ENCODE measurements at places on chromosomes 1 and 21.

DNA sequence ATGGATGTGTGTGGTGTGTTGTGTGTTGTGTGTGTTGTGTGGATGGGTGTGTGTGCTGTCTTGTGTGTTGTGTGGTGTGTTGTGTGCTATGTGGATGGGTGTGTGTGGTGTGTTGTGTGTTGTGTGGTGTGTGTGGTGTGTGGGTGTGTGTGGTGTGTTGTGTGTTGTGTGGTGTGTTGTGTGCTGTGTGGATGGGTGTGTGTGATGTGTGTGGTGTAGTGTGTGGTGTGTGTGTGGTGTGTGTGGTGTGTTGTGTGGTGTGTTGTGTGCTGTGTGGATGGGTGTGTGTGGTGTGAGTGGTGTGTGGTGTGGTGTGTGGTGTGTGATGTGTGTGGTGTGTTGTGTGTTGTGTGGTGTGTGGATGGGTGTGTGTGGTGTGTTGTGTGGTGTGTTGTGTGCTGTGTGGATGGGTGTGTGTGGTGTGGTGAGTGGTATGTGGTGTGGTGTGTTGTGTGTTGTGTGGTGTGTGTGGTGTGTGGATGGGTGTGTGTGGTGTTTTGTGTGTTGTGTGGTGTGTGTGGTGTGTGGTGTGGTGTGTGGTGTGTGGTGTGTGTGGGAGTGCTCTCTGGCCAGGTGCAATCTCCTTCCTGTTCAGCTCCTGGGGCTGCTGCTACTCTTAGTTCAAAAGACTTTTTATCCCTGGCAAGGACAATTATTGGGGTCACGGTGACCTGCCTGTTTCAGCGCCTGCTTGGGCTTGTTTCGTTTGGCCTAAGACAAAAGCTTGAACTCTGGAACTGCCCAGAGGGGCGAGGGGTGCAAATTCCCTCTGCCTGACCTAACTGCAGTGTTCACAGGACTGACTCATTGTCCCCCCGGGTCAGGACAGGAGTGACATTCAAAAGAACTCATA lies 101.1 kb downstream of the UBIAD1 start:
- DNase-seq: no peak

- no peak for DNase-seq
These were observed 18.8 kb downstream of the LRRC52 start for GRCh38 chr1:165562571-165562970.

DNA sequence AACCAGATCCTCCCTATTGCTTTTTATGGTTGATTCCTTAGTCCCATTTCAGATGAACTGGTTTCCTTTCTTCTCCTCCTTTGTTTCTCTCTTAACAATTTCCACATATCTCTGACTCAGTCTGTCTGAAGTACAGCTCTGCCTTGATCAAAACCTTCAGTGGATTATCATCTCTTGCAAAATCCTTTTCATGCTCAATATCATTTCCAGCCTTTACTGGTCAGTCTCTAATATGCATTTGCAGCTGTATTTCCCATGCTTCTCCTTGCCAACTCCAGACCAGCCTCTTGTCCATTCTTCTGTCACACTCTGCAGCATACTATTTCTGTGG lies 72.2 kb downstream of the SNX7 start:
- no peak for DNase-seq

- peak; percentile 62 for DNase-seq
These were observed at the start of gene SLC45A3 for GRCh38 chr1:205680073-205680851. SLC45A3 (minus strand) TSS chr1:205680509; CDS start chr1:205664656, 15,853 bp downstream.

DNA sequence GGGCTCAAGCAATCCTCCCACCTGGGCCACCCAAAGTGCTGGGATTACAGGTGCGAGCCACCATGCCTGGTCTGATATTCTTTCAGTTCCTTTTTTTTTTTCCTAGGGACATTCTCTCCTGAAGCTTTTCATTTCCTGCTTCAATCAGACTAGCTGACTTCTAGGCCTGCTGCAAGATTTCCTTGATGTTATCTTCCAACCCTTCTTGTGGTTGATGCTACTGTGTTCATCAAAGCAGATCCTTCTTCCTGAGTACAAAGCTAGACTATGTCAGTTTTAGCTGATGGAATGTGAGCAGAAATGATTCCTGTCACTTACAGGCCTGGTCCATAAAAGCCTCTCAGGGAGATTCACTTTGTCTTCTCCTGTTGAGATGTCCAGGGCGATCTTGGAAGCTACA lies 146.4 kb downstream of the CDC7 start:
- no peak for DNase-seq

- DNase-seq: no peak
These were observed 114.5 kb upstream of the TMPRSS15 start for GRCh38 chr21:18518054-18518481.

DNA sequence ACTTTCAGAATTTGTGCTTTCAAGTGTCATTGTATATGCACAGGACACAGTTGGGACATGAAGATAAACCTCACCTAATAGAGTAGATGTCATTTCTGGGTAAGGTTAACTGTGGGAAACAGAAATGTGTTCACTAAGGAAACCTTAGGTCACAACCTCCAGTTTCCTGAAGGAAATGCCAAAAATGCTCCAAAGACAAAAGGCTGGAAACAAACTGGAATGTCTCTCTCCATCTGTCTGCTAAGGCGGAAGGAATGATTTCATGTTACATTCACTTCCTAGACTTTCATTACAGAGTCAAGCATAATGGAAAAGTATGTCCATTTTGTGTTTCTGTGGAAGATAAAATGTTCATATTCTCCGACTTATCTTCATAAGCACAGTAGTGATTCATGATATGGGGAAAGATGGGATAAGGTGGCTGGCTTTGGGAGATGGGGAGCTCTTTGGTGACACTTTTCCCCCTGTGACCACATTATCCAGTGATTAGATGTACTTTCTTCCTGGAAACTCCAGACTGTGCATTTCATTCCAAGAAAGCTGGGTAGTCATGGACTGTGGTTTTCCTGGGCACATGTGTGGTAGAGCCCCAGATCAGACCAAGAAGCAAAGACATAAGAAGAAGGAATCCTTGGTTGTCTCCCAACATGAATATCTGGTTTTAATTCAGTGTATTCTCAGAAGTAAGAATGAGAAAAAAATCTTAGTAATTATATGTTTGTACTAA lies 5.7 kb downstream of the S1PR1 start:
- no peak for DNase-seq

GRCh38 chr1:65189576-65190115 lies 41.6 kb downstream of the AK4 start:
- DNase-seq: no peak

DNA sequence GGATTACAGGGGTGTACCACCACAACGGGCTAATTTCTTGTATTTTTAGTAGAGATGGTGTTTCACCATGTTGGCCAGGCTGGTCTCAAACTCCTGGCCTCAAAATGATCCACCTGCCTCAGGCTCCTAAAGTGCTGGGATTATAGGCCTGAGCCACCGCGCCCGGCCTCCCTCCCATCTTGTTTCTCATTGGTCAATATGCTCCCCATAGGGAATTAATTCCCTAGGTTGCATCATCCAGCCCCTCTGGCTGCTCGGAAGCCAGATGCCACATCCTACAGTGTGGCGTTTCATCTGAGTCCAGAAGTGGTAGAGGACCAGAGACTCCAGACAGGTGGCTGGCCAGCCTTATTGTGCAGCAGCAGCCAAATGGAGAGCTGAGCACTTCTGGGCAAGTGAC lies 11.5 kb upstream of the VASH2 start:
- DNase-seq: no peak

- DNase-seq: peak; percentile 20
These were observed 503 bp upstream of the PIGM start for GRCh38 chr1:160032165-160032820.

DNA sequence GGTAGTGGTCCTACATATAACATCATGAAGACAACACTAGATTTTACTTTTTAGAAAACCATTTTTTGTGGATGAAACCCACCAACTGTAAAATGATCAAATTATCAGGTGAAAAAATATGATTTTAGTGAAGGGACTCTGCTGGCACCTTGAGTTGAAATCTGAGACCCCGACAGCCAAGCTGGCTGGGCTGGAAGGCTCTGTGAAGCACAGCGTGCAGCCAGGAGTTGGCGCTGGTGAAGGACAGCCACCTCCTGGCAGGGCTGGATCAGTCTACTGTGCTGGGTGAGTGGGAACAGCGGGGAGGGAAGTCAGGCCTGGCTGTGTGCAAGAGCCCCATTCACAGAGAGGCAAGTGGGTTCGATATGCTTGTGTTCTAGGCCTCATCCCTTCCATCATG lies 47.9 kb downstream of the DDAH1 start:
- no peak for DNase-seq

GRCh38 chr1:33338440-33339211 lies 17.7 kb upstream of the A3GALT2 start:
- no peak for DNase-seq

DNA sequence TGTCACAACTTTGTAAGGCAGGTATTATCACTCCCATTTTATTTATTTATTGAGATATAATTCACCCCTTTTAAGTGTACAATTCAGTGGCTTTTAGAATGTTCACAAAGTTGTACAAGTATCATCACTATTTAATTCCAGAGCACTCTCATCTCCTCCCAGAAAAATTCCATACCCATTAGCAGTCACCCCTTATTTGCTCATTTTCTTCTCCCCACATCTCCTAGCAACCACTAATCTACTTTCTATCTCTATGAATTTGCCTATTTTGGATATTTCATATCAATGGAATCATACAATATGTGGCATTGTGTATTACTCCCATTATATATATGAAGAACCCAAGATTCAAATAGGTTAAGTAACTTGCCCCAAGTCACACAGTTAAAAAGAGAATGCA lies 7.0 kb downstream of the DSTYK start:
- no peak for DNase-seq

DNA sequence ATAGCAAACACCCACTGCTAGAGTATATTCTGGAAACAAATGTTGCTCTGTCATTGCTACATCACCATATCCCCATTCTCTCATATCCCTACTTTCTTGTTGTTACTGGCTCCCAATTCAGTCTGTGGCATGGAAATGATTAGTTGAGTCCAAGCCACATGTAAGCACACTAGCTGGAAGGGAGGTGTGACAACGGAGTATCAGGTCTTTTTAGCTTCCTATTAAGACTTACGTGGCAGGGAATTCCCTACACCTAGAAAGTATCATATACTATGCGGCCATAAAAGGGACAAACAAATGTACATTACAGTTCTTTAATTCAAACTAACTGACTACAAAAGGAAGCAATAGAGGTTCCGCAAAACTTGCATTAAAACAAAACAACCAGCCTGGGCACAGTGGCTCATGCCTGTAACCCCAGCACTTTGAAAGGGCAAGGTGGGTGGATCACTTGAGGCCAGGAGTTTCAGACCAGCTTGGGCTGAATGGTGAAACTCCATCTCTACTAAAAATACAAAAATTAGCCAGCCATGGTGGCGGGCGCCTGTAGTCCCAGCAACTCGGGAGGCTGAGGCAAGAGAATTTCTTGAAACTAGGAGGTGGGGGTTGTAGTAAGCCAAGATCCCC lies 48.6 kb downstream of the INTS7 start:
- DNase-seq: no peak

DNA sequence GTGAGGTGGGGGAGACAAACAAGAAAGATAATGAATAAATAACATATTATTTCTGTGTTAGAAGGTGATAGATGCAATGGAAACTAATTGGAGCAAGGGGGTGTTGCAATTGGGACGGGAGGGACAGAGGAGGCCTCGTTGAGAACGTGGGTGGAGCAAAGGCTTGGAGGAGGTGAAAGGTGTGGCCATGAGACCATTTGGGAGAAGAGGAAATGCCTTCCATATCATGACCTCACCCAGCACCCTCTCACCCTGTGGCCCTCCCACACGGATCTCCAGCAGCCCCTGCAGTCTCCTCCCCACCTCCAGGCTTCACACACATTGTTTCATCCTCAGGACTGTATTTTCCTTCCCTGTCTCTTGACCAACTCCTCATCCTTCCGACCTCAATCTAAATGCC lies 85.3 kb upstream of the ARHGAP29 start:
- no peak for DNase-seq

DNA sequence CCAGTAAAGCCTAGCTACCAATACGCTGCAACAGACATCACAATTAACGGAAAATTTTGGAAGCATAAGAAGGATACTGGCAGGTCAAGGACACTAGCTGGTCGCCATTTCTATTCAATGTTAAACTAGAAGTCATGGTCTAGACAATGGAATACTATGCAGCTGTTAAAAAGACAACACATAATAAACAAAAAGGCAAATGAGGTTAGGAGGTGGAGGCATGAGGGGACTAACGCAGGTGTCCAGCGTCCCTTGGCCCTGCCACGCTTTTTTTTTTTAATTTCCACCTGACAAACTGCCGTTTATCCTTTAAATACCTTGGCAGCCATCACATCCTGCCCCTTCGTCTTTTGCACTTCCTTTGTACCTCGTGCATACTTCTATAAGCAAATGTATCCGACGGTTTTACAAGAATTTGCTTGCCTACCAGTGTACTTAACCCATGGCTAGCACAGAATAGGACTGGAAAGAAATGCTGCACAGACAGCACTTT lies 698 bp upstream of the SLC22A15 start:
- no peak for DNase-seq

DNA sequence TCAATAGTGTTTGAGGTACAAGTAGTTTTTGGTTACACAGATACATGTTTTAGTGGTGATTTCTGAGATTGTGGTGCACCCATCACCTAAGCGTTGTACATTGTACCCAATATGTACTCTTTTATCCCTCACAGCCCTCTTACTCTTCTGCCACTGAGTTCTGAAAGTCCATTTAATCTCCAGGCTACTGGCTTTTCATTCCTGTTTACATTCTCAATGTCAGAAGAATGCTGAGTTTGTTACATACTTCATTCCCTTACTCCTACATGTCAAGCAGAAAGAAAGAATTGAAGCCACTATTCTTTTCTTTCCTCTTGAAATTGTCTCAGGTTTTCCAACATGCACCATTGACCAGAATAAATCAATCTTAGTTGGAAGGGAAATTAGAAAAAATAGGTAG lies 1565.9 kb downstream of the PLA2G4A start:
- DNase-seq: no peak

GRCh38 chr1:38905985-38906384 lies 24.6 kb upstream of the GJA9 start:
- no peak for DNase-seq

DNA sequence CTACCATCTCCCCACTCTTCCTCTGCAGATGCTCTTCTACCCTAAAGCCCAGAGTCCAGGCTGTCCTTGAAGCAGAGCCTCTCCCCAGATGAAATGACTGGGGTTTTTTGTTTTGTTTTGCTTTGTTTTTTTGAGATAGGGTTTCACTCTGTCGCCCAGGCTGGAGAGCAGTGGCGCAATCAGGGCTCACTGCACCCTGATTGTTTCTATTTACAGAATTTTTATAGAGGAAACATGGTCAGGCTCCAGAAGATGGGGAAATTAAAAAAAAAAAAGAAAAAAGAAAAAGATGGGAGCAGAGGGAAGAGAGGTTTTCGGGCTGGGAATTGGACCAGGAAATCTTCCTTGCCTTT lies 43.7 kb upstream of the ZNF281 start:
- no peak for DNase-seq

GRCh38 chr1:81714636-81715035 lies 86.1 kb upstream of the ADGRL2 start:
- no peak for DNase-seq

DNA sequence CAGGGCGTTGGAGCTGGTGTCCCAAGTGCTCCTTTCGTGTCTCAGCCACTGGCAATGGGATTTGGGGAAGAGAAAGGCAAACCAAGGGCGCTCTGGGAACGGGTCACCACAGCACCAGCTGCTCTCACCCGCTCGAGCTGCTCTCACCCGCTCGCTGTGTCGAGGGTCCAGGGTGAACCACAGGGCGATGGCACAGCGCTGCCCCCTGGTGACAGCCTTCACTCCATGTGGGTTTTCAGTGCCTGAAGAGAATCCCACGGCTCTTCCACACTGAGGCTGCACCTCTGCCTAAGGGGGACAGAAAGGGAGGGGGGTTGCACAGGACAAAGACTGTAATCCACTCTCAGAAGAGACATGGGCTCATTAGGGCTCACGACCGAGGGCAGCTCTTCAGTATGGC lies 7.1 kb upstream of the CLDN19 start:
- peak; percentile 53 for DNase-seq

GRCh38 chr1:86491171-86491950 lies 22.6 kb downstream of the CLCA1 start:
- DNase-seq: no peak
